Activated CD4-positive, CD25-positive, alpha-beta regulatory T cell treated with anti-CD3 and anti-CD28 coated beads, Interleukin-2, amount 50 U/mL, for 72 hours (primary cell): ENCODE measurements at places on chromosomes 3 and 15.

DNA sequence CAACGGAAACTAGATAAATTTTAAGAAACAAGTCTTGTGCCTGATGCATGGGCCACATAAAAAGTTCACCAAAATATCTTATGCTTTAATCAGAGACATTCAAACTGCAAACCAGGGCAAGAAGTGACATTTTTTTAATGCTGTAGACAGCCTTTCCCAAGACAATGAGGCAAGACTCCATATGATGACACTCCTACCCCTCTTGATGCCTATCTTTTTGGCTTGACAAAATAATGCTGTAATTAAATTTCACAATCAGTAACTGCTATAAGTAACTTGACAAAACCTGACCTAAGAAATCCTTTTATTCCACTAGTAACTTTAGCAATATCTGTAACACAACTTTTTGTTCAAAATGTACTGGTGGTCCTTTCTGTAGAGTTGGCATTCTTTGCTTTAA lies 48.7 kb downstream of the ECT2 start:
- no peak for DNase-seq

GRCh38 chr3:173395073-173395411 lies 2.5 kb upstream of the NLGN1 start:
- DNase-seq: no peak

GRCh38 chr3:143354342-143354741 lies 234.8 kb downstream of the CHST2 start:
- DNase-seq: no peak

DNA sequence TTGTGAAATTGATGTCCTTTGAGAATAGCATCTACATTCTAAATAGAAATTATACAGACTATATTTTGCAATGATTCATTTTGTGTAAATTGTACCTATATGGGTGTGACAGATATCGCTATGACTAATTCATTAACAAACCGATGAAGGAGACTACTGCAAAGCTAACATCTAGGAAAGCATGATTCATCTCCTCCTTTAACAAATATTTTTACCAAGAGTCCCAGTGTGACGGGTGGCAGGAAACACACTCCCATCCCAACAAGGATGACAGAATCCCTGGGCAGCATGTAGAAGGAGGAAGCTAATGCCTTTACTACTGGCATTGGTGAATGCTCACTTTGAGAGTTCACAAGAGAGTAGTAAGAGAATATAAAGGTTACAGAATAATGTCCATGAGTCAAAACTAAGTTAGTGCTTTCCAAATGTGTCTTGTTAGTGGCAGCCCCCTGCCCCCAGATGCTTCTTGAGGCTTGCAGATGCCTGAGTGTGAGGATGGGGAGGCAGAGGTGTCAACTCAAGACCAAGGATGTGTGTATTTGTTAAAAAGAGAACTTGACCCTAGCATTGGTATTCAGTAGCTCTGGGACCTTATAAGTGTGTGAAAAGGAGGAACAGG lies 180.6 kb downstream of the FMN1 start:
- DNase-seq: no peak

DNA sequence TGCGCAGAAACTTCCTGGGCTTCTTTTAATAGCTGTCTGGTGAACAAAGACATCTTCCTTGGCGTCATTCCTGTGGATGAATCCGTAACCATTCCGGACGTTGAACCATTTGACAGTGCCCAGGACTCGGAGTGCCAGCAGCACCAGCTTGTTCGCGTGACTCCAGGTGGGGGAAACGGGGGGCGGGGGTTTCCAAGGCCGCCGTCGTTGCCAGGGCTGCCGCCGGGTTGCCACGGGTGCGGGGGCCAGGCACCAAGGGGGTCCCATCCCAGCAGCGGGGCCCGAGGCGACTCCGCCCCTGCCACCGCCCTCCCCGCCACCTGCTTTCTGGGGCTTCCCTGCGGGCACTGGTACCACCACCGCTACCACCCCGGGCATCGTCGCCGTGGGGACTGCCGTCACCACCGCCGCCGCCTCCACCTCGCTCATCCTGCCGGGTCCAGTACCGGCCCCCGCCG lies 22.8 kb downstream of the RGMA start:
- no peak for DNase-seq

DNA sequence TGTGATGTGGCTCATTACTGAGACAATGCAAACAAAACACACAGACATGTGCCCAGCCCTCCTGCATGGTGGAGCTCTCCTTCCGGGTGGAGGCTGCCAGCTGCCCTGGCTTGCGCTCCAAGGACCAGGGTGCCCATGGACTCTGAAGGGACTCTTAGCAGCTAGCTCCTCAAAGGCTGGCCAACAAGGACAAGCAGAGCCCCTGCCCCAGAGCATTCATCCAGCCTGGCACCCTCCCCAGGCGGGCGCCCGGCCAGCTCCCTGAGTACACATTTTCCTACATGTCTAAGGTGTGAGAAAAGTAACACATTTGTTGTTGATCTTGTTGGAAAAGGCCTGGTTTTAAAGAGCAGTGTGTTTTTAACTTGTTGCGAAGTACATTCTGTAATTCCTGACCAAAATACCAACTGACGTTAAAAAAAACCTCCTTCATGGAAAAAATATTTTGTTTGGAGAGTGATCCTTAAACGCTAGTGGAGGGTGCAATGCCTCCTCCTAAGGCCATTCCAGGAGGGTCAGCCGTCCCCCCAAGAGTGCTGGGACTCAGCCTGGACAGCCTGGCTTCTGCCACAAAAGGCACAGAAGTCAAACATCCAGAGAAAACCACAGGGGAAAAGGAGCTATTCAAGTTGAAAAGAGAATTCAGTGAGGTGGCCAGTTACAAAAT lies 86.9 kb downstream of the KLF15 start:
- DNase-seq: no peak

DNA sequence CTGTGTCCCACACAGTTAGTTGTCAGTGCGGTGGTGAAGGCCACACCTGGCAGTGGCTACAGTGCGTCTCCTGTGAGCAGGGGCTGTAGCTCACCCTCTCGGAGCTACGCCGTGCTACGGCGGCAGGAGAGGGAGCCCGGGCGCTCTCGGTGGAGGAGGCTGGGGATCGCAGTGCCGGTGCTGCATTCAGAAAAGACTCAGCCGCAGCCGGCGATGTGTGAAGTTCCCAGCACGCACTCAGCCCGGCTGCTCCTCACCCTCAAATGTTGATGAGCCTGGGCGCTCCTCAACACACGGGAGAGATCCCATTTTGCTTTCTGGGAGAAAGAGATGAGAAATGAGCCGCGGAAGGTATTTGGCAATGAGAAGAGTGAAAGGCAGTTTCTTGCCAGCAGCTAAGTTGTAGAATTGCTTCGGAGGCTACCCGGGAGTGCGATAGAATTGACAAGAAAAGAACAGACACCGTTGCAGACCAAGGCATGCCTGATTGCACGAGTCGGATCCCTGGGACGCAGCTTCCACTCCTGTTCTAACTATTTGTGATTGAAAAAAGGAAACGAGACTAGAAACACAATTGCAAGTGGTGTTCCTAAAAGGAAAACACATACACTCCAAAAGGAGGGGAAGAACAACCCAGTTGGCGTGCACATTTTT lies at the start of gene UNC13C:
UNC13C (plus strand) TSS at position 189 of the 654 bp plus-strand sequence. CDS start 34,463 bp downstream, outside the sequence.
- no peak for DNase-seq

GRCh38 chr15:68818066-68818768 lies 2.5 kb downstream of the ANP32A start:
- peak; percentile 72 for DNase-seq

DNA sequence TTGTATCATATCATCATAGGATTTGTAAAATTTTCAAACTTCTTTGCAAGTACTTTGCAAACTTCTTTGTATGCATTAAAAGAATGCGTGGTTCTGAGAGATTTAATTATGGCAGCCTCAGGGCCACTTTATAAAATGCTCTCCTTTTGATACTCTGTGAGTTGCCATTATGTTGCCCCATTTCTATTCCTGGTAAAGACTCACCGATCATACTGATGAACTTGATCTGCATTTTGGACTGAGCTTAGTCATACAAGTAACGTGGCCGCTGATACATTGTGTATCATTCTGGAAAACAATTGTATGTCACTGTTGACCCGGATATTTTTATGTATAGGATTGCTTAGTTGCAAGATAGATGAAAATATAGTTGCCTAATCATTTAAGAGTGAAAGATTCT lies 38.8 kb downstream of the AKAP13 start:
- no peak for DNase-seq

- DNase-seq: no peak
Observed at GRCh38 chr3:64940596-64941348, 253.0 kb upstream of the ADAMTS9 start.

GRCh38 chr3:158165730-158166129 lies 55.8 kb downstream of the RSRC1 start:
- no peak for DNase-seq

DNA sequence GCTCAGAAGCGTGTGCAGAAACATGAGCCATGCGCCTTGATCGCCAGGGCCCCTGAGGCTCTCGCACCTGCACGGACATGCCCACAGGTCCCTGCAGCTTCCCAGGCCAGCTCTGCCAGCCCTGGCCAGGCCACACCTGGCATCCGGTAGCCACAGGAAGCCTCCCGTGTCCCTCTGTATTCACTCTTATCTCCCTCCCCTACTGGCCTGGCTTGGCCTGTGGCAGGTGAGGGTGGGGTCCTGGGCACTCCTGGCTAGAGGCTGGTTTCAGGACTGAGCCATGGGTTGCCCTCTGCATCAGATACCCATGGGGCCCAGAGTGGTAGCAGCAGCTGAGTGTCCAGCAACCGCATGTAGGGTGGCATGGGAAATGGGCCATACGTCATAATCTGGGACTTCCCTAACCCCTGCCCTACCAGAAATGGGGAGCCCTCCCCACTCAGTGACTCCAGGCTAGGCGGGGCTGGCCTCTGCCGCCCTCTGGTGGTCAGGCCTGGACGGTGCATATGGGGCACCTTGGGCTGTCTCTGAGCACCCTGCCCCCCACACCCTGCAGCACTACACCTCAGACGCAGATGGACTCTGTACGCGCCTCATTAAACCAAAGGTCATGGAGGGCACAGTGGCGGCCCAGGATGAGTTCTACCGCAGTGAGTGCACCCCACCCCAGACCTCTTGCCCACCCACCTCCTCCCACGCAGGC lies 12.6 kb upstream of the LMAN1L start:
- DNase-seq: peak; percentile 88

GRCh38 chr15:63939531-63940130 lies 105.9 kb upstream of the HERC1 start:
- no peak for DNase-seq

GRCh38 chr3:47478022-47478421 lies 2.3 kb upstream of the SCAP start:
- no peak for DNase-seq

DNA sequence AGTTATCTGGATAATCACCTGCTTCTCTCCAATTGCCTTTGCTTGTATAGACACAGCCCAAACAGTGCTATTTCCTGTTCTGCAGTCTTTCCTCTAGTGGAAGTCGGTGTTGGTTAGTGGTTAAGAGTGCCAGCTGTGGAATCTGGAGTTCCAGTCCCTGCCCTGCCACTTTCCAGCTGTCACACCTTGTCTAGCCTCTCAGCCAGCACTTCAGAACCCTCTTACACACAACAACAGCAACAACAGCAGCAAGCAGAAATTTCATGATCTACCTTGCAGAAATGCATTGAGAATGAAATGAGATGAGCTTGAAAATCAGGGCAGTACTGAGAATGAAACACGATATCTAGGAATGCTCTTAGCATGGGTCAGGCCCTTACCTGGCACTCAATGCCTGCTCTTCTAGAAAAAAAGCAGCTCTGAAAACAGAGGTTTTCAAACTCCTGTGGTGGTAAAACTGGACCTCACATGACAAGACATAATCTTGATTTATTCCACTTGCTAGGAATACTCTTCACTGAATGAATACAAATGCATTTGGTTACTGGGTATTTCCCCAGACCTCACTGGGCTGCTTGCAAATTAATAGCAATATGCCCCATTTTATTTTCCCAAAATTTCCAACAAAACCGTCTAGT lies 3.3 kb upstream of the WNT5A start:
- no peak for DNase-seq

GRCh38 chr3:186492385-186492984 lies 51.7 kb downstream of the CRYGS start:
- no peak for DNase-seq

DNA sequence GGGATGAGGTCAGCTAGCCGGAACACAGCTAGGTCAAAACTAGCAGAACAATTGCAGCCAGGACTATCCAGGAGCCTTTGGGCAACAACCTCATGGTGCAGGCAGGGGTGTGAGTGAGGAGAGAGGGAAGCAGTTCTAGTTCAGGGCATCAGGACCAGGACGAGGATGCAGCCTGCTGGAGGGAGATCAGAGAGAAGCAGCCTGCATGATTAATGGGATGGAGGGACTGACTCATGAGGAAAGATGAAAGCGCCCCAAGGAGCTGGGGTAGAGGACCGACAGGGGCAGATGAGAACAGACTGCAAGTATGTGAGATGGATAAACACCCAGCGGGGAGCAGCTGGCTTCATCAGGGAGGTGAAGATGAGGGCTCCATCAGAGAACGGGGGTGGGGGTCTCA lies 37.9 kb upstream of the LRTM1 start:
- DNase-seq: no peak

- DNase-seq: no peak
Observed at GRCh38 chr3:127368186-127369032, 80.6 kb upstream of the PRR20G start.

DNA sequence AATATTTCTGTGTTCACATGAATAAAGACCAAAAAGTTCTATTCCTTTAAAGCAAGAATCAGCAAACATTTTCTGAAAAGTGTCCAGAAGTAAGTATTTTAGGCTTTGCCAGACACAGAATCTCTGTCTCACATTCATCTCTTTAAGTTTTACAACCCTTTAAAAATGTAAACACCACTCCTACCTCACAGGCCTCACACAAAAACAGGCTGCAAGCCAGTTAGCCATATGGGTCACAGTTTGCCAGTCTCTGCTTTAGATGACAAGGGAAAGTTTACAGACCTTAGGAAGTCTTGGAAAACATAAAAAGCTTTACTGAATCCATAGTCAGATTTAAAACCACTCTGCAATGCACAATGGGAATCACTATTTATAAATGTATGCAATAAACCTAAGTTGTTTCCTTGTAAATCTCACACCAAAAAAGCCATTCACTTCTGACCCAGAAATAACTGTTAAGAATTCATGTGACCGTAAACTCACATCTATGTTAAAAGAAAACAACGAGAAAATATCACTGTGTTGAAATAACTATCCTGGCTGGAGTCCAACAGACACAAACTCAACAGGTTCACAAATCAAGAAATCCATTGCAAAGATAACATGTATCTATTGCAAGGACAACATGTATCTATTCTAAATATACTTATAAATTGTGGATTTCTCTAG lies 308.2 kb downstream of the ULK4 start:
- no peak for DNase-seq

DNA sequence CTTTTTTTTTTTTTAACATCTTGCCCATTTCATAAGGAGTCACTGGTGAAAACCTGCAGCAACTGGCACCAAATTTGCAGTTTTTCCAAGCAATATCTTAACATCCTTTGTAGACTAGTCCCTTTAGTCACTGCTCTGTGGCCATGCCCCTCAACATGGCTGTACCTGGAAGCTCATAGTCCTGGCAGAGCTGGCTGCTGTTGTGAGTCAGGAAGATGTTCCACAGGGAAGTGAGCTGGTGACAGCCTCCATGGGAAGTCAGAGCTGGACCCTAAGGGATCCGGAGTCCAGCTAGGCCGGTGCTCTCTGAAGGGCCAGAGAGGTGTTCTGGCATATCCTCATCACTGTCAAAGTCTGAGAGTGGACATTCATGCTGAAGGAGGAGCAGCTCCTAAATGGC lies 99.3 kb upstream of the ZBED2 start:
- DNase-seq: no peak
